Epithelial cell of prostate (primary cell): ENCODE measurements at places on chromosomes 3 and 15.
A peak's percentile ranks its signal among the peaks of the same experiment; 100 is the strongest.

DNA sequence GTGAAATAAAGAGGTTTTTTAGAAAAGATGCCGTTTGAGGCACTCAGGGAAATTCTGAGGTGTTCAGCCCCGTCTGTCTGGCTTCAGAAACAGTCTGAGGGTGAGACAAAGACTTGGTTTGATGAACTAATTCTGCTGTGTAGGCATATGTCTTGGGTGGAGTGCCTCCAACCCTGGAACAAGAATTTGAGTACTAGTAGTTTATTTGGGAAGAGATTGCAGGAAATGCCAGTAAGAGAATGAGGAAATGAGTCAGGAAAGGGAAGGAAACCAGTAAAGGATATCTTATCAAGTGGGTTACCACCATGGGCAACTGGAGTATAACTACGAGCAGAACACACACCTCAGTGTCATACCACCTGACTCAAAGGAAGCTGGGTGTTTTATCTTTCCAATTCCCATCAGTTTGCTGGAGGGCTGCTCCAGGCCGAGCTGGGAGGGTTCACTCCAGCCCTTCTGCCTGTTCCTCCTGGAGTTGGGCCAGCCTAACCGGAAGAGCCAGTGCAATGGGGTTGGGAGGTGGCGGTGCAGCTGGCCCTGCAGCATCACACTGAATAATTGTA is 75.3 kb downstream of the TGFBR2 start:
- DNase-seq = no peak

GRCh38 chr15:92502336-92502735 is 108.7 kb downstream of the ST8SIA2 start:
- no peak for DNase-seq

DNA sequence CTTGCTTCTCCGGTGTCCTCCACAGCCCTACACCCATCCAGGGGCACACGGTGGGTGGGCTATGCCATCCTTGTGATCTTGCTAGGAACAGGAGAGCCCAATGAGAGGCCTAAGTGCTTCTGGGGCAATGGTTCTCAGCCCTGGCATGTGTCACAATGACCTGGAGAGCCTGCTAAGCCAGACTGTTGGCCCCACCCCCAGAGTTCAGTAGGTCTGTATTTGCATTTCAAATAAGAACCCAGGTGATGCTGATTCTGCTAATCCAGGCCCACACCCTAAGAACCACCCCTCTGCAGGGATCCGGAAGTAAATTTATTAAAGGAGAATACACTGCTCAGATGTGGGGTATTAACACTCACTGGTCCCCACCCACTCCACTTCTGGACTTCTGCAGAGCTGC is 57.9 kb downstream of the RORA start:
- no peak for DNase-seq

- no peak for DNase-seq
These were observed 69.4 kb downstream of the EPHB3 start for GRCh38 chr3:184630861-184631471.

- DNase-seq = peak; percentile 69
These were observed at the start of gene CSNK1G1 for GRCh38 chr15:64355944-64356709. CSNK1G1 (minus strand) TSS chr15:64356173; CDS start chr15:64300499, 55,674 bp downstream.

- DNase-seq = no peak
These were observed 19.2 kb downstream of the CLDN11 start for GRCh38 chr3:170437696-170438407.

GRCh38 chr3:17088602-17089313 is 204.0 kb downstream of the PLCL2 start:
- no peak for DNase-seq

DNA sequence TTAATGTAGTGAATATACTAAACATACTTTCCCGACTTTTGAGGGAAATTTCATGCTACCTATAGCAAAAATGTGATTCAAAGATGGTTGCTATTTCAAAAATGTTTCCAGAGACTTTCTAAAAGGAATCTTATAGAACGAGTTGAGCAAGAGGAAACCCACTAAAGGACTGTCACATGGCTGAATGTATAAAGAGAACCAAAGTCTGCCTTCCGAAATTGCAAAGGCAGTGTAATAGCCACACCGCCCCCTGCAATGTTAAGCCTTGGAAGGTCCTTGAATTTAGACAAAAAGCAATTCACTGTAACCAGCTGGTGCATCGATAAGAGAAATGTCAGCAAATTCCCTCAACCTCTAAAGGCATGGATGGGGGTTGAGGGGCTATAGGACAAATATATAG is 142.8 kb downstream of the CHL1 start:
- DNase-seq = no peak

- no peak for DNase-seq
These were observed 372.8 kb downstream of the TIGIT start for GRCh38 chr3:114666623-114667022.

- no peak for DNase-seq
These were observed 102.8 kb downstream of the EEFSEC start for GRCh38 chr3:128256131-128256530.

DNA sequence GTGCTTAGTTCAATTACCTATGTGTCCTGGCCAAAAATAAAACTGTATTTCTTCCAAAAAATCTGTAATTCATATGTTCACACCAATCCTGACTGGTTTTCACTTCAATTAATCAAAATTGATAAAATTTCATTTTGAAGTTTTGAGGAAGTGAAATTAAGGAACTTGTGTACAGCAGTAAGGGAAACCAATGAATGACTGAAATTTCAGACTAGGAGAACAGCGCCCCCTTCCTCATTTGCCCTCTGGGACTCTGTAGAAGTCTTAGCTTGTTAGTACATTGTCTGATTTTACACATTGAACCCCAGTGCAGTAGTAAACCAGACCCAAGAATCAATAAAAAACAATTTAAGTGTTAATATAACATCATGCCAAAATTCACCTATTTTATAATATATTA is 495.3 kb upstream of the AGTR1 start:
- no peak for DNase-seq

GRCh38 chr3:40992023-40992422 is 207.3 kb upstream of the CTNNB1 start:
- DNase-seq = peak; percentile 48

GRCh38 chr15:40336744-40337122 is 4.0 kb downstream of the CCDC9B start:
- no peak for DNase-seq

- DNase-seq = no peak
These were observed 13.2 kb downstream of the CCR5 start for GRCh38 chr3:46383951-46384330.

GRCh38 chr15:35926007-35926380 is 380.0 kb upstream of the DPH6 start:
- DNase-seq = no peak

DNA sequence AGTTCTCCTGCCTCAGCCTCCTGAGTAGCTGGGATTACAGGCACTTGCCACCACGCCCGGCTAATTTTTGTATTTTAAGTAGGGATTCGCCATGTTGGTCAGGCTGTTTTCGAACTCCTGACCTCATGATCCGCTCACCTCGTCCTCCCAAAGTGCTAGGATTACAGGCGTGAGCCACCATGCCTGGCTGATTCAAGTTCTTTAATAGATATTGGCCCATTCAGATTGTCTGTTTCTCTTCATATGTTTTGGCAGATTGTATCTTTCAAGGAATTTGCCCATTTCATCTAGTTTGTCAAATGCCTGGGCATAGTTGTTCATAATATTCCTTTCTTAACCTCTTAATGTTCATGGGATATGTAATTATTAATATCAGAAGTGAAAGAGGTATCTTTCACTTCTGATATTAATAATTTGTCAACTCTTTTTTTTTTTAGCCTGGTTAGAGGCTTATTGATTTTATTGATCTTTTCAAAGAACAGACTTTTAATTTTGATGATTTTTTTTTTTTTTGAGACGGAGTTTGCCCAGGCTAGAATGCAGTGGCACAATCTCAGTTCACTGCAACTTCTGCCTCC is 40.2 kb upstream of the ZFAND6 start:
- DNase-seq = no peak

DNA sequence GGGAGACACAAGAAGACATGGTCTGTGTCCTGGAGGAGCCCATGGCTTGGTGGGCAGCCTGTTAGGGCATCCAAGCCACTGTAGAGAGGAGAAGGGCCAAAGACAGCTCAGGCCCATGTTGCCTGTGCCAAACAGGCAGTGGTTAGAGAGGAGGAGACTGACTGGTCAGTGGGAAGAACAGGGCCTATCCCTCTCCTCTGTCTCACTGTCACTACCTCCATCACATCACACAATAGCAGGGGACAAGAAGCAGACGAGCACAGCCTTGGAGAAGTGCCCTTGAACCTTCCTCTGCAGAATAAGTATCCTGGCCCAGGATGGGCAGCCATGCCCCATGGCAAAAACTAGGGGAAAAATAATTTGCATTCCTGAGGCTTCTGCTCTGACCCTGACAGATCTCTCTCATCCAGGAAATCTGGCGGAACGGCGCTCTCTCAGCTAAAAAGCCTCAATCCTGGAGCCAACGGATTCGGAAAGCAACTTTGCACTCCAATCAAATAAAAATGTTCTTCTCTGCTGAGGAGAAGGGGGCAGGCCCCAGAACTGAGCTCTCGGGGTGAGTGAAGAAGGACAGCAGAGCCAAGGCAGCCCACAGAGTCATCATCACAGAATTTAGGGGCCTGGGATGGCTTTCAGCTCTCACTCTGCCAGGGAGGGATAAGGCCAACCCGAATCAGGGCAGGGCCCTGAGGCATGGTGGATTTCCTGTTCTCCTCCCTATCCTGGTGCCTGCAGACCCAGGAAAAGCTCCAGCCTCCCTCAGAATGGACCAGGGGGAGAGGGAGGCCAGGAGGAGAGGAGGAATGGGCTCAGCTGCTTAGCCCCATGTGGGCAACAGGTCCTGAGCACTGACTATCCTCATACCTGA is 1.6 kb downstream of the SHF start:
- no peak for DNase-seq

- DNase-seq = no peak
These were observed 118.7 kb upstream of the SMAD3 start for GRCh38 chr15:66946578-66947164.

DNA sequence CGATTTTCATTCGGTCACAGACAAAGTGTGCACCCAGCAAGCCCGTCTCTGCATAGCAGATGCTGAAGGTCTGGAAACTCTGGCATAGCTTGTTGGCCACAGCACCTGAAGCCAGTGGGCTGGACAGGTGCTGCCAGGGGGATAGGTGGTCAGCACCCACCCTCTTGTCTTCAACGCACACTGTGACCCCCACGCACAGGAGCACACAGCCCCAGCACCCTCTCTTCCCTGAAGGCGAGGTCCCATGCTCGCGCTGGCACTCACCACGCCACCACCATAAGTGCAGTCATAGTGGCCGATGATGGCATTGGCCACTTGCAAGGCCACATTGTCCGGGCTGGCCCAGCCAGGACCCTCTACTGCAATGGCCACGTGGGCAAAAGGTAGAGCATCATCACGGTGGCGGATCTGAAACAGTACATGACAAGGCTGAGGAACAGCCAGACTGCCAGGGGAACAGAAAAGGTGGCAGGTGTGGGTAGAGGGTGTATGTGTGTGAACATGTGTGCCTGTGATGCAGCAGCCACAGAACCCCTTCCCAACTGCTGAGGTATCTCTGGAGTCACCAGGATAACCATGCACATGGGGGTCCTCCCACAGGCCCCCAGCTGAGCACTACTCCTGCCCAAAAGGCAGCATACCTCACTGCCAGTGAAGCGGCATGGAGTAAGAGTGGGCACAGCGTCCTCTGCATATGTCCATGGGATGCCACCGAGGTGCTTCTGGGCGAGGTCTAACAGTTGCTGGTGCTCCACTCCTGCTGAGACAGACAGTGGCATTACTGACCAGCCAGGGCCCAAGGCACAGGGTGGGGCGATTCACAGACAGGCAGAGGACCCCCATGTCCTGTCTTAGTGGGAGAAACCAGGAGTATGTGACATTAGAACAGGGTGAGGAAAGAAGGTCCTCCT is 5.8 kb upstream of the COL7A1 start:
- DNase-seq = no peak

- no peak for DNase-seq
These were observed 22.4 kb upstream of the IL16 start for GRCh38 chr15:81174125-81174791.

GRCh38 chr15:71385026-71385425 is 269.8 kb downstream of the THSD4 start:
- no peak for DNase-seq

DNA sequence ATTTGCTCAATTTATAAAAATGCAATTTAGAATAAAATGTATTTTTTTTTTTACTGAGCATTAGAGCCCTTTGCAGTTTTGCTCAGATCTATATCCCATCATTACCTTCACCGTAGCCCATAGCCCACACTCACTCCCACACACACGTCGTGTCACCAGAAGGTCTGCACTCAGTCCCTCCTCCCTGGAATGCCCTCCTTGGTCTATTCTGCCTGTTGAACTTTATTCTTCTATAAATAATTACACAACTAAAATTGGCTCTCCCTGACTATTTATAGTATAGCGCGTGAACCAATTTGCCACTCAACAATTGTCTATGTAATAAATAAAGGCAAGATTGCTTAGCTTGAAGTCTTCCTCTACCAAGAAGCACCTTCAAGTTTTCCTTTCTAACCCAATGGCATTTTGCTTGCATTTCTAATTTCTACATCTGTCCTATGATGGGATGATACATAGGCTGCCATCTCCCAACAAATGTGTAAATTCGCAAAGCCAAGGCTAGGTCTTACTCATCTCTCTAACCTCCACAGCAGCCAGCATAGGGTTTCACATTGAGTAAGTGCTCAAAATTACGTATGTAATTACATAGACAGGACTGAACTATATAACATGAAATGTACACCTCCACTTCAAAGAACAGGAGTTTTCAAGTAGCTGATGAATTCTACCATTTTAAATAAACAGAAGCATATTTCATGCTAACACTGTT is 172.0 kb upstream of the HES1 start:
- no peak for DNase-seq

GRCh38 chr3:49659756-49660155 is 14.4 kb upstream of the APEH start:
- DNase-seq = no peak

DNA sequence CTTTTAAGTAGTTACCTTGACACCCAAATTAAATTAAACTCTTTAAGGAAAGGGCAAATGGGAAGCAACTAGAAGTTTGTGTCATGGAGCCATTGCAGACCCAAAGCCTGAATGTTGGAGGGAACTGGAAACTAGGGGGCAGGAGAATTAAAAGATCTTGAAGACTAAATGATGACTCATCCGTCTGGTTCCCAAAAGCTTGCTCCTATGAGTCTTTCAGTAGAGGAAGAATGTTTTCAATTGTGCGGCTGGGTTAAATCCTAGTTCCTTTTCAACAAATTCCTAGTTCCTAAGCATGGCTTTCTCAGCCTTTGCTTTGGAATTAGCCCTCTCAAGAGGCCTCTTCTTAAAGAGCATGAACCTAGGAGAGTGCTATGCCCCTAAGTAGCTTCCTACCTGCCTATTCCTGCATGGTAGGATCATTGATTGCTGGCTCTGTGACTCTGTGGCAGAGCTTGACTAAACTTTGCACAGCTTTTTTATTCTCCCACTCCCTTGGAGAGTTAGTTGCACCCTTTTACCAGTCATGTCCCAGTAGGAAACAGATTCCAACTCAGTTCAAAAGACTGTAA is 17.7 kb downstream of the CLEC3B start:
- DNase-seq = no peak

- no peak for DNase-seq
These were observed 61.1 kb downstream of the FNDC3B start for GRCh38 chr3:172100482-172100881.

DNA sequence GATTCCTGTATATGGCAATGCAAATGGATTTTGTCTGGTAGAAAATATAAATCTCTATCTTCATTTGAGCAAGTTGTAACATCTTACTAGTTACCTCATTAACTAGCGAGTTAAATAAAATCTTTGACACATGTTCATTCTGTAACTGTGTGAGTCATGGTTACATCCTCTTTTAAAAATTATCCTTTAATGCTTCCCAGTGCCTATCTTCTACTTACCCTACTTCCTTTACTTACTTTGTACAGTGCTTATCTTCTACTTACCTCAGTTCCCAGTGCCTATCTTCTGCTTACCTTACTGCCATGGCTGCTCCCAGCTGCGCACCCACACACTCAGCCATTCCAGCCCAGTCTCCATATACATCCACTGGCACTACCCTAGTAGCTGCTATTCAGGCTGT is 71.9 kb upstream of the GOLGA8B start:
- no peak for DNase-seq
